ENCODE measurements at places on chromosomes 6 and 20.

GRCh38 chr20:42697962-42698361 is 491.7 kb downstream of the PTPRT start:
- DNase-seq, result no peak

GRCh38 chr20:62496568-62497218 is 20.9 kb upstream of the GATA5 start:
- DNase-seq, result no peak

DNA sequence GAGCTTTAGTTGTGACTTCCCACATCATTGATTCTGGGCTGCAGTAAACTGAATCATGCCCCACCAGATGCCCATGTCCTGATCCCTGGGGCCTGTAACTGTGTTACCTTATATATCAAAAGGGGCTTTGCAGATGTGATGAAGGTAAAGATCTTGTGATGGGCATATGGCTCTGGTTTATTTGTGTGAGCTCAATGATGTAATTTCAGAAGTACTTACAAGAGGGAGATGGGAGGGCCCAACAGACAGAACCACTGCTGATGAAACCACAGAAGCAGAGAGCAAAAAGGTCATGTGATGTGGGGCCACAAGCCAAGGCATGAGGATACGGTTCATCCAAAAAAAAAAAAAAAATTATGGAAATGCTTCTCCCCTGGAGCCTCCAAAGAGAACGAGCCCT is 118.7 kb downstream of the TOX2 start:
- DNase-seq, result no peak

GRCh38 chr20:20695250-20695816 is 17.1 kb downstream of the RALGAPA2 start:
- no peak for DNase-seq

- DNase-seq, result no peak
These were observed at the start of gene PRND for GRCh38 chr20:4721719-4722118. PRND (plus strand) TSS chr20:4721909; CDS start chr20:4724552, 2,643 bp downstream.

GRCh38 chr6:37207903-37208456 is 38.0 kb downstream of the PIM1 start:
- peak; percentile 78 for DNase-seq

DNA sequence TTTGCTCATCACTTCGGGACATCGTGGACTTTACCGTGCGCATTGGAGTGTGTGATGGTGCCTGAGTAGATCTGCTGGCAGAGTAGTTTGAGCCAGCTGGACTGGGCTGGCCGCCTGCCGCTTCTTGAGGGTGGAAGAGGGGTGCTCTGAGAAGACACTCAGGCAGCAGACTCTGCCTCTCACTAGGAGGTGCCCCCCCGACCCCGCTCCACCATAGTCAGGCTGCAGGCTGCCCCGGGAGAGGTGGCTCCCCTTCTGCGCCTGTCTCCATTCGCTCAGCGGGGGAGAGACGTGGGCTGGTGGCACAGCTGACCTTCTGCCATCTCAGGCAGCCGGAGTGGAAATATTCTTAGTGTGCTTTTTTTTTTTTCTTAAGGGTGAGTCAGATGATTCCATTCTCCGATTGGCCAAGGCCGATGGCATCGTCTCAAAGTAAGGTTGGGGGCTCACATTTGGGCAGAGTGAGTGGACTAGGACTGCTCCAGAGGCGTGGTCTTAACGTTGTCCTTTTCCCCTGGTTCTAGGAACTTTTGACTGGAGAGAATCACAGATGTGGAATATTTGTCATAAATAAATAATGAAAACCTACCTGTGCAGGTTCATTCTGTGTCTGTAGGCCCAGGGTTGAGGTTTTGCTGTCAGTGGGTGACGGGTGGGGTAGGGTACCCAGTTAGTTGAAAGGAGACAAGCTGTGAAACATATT is 1.2 kb downstream of the RPS21 start:
- DNase-seq, result no peak

GRCh38 chr20:59985164-59985563 is 26.9 kb downstream of the CDH26 start:
- DNase-seq, result no peak

- DNase-seq, result no peak
These were observed 63.9 kb upstream of the MCHR2 start for GRCh38 chr6:100057941-100058340.

DNA sequence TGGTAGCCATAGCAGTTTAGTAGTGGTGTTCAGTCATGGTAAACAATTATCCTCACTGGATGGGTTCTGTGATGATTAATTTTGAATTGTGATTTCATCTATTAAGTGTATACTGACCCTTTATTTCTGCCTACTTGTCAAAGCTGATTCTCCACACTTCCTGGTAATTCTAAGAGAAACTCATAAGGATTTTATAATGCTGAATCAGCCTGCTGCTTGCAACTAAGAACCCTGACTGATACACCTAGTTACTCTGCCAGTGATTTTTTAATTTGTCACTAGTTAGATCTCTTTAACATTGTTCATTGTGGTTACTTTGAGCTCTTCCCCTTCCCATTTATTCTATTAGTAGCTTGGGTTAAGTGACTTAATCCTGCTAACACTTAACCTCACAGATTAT is 8.6 kb downstream of the CDC40 start:
- no peak for DNase-seq

GRCh38 chr20:53837126-53837826 is 233.1 kb downstream of the BCAS1 start:
- DNase-seq, result no peak

DNA sequence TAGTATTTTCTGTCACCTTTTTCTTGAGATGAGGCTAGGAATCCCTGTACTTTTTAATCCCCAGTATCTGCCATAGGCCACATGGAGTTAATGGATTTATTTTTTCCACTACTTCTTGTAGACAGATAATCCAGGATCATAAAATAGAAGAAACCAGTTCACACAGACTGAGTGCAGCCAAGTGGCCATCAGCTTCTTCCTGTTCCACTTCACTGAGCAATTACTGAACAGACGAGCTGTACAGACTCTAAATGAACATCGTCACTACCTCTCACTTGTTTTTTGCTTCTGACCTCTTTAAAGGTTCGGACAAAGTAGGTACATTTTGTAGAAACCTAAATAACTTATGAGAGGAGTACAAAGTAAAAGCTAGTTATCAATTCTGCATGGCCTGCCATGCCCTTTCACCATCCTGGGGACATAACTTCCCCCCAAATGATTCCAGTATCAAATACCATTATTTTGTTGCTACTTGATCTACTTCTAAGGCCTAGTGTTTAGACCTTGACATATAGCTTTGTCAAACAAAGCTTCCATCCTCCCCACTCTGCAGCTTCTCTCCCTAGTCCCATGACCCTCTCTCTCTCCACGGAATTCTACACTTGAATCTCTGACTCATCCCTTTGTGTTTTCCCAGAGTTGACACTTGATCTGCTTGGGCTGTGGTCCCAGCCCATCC is 34.4 kb upstream of the ARHGAP18 start:
- no peak for DNase-seq

- DNase-seq, result no peak
These were observed 360.6 kb upstream of the MAP3K7 start for GRCh38 chr6:90947184-90948064.

- no peak for DNase-seq
These were observed 23.0 kb downstream of the MAP1LC3A start for GRCh38 chr20:34581341-34582184.

DNA sequence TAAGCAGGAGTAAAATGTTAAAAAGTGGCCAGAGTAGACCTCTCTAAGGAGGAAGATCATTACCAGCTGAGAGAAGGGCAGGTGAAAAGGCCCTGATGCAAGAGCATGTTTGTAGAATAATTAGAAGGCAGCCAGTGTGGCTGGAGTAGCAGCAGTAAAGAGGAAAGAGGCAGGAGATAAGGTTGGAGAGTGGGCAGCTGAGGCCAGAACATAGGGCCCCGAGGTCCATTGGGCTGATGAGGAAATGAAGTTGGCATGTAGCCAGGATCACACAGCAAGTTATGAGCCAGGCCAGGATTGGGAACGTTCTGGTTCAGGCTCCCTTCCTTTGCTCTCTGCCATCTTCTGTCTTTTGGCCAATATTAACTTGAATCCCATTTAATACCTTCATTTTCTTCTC is 51.6 kb downstream of the RALY start:
- DNase-seq, result no peak

GRCh38 chr6:75109765-75110164 is 96.1 kb downstream of the COL12A1 start:
- no peak for DNase-seq

DNA sequence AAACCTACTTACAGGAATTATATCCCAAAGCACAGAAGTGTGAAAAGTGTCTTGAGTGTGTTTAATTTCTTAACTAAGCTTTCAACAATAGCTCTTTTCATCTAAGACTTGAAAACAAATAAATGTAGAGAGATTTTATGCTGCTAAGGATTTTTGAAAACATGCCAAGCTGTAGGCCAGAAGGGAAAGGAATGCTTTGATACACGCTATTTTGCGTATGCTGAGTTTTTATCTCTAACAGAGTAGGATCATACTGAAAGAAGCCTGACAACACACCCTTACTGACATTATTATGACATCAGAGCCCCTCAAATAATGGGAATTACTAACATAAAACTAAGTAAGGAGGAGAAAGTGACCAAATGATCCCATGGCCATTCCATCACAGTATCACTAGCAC is 265.5 kb downstream of the KHDC1L start:
- no peak for DNase-seq

DNA sequence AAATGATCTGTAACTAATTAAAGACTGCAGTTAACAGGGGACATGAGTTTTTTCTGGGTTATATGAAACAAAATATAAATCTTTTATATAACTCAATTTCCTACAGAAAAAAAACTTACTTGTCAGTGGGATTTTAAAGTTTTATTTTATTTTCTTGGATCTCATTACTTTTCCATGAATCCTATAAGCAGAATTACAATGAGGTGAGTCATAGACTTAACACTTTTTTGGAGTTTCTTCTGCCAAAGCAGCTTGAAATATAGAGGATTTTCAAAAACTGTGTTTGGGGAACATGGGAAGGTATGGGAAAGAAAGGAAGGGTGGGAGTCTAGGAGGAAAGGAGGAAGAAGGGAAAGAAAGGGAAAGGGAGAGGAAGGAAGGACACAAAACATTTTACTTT is 130.7 kb downstream of the AIG1 start:
- DNase-seq, result no peak

DNA sequence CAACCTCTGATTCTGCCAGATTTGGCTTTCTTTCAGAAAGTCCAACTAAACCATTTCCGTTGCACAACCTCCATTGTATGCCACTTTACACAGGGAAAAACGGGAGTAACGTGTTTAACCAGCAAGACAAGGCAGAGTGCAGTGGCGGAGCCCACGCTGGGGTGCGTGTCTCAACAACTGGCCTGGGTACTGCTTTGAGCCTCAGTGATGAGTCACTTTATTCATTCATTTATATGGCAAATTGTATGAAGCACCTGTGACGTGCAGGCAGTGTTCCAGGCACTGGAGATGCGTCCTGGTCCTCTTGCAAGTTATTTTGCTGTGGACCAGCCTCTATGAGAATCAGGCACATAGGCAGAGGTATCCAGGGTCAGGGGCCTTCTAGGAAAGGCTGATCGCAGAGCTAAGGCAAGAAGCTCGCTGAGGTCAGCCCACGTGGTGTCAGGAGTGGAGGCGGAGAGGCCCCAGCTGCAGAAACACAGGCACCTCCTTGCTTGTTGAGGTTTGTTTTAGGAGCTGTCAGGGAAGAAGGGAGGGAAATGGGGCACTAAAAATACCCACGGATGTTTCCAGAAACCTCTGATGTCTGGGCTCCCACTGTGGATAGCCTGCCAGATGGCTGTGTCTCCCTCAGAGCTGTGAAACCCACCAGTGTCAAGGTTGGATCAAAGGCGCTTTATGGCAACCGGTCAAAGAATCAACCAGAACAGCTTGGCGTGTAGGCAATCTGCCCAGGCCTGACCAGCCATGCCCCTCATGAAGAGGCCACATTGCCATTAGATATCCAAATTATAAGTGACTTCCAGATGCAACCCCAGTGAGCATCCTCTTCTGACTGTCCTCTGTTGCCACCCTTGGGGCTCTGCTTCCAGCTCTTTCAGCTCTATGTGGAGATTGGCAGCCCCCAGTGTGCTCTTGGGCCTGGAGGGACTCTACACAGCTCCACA is 157.2 kb downstream of the CD83 start:
- DNase-seq, result no peak

DNA sequence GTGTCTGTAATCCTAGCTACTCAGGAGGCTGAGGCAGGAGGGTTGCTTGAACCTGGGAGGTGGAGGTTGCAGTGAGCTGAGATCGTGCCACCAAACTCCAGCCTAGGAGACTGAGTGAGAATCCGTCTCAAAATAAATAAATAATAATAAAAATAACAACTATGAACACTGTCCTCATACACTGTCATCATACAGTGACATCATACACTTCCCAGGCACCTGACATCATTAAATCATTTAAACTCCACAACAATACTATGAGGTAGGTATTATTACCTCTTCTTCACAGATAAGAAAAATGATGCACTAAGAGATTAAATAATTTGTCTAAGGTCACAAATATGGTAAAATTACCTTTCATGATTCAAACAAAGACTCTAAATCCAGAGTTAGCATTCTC is 200.9 kb upstream of the RUNX2 start:
- no peak for DNase-seq

DNA sequence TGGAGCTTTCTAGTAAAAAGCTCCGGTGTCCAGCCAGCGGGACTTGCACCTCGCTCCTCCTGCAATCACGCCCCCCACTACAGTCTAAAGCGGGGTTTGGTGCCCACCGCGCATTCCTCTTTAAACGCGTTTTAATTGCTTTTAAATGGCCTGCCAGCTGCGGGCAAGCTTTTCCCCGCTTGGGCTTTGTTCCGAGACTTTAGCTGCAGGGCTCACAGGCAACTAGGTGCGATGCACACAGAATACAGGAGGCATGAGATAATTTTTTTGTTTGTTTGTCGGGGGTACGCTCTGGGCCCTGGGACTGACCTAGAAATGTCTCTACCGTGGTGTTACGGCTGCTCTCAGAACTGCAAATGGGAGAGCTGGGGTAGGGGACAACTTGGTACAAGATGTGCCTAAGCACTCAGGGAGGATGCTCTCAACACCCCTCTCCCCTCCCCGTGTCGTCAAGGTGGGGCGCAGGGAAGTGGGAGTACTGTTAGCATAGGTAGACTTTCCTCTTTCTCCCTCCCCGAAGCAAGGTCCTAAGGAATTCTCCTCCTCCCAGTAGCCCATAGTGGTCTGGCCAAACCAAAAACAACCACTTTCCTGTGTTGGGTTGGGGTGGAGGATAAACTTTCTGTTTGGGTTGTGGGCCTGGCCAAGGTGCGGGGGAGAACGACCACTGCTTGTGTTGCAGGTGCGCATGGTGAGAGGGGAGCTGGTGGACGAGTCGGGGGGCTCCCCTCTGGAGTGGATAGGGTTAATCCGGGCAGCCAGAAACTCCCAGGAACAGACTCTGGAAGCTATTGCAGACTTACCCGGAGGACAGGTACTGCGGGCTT is 1.6 kb downstream of the PRDM13 start:
- no peak for DNase-seq

DNA sequence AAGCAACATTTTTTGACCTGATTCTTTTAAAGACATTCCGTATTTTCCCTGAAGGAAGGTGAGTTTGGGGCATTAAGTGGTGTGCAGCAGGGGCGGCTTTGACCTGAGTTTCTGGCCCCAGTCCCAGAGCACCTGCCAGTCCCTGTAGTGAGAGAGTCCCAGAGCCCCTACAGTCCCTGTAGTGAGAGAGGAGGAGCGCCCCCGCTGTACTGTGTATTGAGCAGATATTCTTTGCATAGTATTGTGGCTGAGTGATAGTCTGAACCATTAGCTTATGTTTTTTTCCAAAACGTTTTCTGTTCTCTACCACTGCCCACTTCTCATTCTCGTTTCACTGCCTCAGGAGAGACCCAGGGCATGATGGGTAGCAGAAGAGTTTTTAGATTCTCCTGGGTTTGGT is 17.2 kb upstream of the SH3BGRL2 start:
- DNase-seq, result no peak

GRCh38 chr6:33757906-33758305 is 11.2 kb upstream of the IP6K3 start:
- no peak for DNase-seq

All from stimulated activated CD8-positive, alpha-beta memory T cell treated with anti-CD3 and anti-CD28 coated beads, Interleukin-4, amount 100 ng/mL, for 1 hour (primary cell).